Activated T-helper 1 cell treated with anti-CD3 and anti-CD28 coated beads, Interleukin-2, amount 50 U/mL, for 16 hours (primary cell): ENCODE measurements at places on chromosomes 2 and 18.

DNA sequence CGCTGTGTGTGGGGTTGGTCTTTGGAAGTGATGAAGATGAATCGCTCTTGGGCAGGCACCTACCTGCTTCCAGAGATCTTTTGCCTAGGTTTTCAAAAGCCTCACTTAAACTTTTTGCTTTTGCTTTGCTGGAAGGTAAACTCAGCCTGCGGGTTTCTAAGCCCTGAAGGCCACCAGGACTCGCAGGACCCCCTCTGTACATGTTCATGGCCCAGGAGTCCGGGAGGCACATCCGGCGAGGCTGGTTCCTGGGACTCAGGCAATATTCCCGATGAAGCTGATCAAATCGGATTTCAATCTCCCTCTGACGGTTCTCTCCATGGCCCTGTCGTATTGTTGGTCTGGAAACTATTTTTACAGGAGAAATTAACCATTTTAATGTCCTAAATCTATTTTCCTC, 13.2 kb downstream of the HJURP start:
- DNase-seq: no peak

DNA sequence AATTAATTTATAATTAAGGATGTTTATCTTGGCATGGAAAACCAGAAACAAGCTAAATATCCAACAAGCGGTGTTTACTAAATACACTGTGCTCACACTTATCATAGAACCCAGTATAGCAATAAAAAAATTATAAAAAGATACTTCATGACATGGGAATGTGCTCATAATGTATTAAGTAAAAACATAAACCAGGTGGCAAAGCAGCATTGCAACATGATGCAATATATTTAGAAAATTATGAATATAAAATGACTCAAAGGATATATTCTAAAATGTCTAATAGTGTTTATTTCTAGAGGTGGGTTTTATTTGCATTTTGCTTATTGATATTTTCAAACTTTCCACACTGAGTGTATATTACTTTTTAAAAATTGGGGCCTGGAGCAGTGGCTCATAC, 84.4 kb upstream of the ATL2 start:
- no peak for DNase-seq

GRCh38 chr2:102771114-102771513, 9.3 kb downstream of the TMEM182 start:
- no peak for DNase-seq

GRCh38 chr2:229783108-229783721, 68.9 kb upstream of the DNER start:
- no peak for DNase-seq

GRCh38 chr18:23200756-23201155, 65.5 kb downstream of the CABLES1 start:
- DNase-seq: no peak

DNA sequence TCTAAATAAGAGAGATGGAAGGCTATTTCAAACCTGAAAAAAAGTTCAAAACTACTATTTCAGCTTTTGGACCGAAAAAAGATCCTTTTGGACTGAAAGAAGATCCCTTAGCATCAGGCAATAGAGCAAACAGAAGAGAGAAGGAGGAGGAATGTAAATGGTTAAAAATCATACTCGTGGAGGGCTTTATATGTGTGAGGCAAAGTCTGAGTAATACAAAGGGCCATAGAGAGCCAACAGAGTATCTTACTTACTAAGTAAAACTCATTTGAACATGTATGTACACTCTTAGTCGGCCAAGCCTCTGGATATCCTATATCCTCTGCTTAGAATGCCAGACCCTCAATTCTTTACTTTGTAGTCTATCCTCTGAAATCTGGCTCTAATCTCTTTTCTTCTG, 55.7 kb downstream of the ITSN2 start:
- no peak for DNase-seq

DNA sequence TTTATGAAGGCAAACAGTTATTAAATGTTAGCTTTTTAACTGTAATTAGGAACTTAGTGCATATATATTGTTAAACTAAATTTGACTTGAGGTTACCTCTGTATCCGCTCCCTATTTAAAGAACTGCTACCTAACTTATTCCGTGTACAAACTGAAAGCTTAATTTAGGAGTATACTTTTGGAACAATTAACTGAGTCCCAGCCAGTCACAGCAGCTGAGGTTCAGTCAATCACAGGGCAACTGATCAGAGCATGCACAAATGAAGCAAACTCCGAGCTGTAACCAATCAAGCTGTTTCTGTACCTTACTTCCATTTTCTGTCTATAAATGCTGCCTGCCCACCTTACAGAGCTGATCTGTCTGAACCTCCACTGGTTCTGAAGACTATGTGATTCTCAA, 61.2 kb downstream of the RAB3GAP1 start:
- no peak for DNase-seq

- no peak for DNase-seq
These were observed 222.9 kb downstream of the ZBTB7C start for GRCh38 chr18:48186131-48186766.

DNA sequence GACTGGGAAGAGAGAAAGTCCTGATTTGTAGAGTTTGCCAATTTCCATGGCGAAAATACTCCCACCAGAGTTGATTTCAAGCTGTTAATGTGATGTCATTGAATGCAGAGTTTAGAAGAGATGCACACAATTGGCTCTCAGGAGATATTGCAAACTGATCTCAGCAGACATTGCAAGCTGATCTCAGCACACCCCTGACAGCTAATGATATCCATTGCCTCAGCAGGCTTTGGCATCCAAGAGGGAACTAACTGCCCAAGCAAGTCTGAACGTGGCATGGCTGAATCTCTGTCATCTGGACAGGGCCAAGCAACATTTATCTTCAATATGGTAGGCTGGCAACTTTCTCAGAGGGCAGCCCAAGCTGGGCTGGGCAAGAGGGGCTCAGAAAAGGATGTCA, 78.4 kb upstream of the CYP1B1 start:
- DNase-seq: no peak

DNA sequence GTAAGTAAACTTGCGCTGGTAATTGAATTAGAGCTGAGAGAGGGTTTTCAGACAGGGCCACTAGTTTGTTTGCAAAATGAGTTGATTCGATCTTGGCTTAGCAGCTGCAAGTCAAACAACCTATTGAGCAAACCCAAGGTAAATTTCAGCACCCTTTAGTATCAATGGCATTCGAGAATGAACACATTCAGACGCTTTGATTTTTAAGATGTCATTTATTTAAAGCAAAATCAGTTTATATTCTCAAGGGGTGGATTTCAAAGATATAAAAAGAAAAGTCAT, 44.2 kb downstream of the TGIF1 start:
- DNase-seq: no peak

DNA sequence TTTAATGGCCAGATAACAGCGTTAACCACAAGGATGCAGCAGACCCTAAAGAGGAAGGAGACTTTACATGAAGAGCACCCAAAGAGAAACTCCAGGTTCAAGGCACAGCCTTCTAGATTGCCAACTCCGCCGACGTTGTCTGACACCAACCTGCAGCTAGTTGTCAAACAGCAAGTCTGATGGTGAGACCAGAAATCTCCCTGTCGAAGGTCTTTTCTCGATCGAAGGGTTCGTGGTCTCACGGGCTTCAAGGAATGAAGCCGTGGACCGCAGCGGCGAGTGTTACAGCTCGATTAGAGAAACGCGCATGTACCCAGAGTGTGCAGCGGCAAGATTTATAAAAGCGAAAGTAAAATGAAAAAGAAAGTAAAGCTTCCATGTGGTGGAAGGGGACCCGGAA, 656.3 kb downstream of the XIRP2 start:
- DNase-seq: no peak

DNA sequence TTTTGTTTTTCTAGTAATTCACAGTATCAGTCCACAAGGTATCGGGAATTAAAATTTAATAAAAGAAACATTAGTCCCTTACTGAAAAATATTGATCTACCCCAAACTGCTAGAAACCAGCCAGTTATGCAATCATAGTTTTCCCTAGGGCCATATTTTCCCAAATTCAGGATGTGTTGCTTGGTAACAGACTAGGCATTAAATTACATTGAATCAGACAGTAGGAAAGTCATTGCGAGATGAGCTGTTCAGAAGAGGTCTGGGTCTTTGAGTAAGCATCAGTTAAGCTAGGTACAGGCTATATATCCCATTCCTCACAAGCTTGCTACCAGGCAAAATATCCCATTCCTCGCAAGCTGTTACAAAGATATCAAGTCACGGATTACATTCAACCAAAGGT, 123.0 kb upstream of the CCDC150 start:
- DNase-seq: no peak

GRCh38 chr18:27887287-27887686, 289.6 kb downstream of the CDH2 start:
- no peak for DNase-seq

DNA sequence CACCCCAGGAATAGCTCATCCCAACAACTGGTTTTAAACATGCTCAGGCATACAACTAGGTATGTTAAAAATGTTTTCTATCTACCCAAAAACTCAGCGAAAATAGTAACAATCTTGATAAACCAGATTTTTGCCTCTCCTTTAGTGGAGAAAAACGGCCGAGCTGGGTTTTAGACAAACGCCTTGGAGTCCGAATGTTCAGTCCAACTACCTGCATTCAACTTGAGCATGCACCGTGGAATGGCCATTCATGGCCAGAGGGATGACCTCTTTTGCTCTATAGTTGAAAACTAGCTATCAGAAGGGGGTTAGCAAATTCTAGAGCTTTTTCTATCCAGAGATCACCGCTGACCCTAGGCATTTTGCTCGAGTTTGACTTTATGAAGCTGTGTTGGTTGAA, 30.8 kb downstream of the PDIA6 start:
- DNase-seq: no peak

- DNase-seq: no peak
These were observed 10.6 kb downstream of the SPEG start for GRCh38 chr2:219445220-219445640.

DNA sequence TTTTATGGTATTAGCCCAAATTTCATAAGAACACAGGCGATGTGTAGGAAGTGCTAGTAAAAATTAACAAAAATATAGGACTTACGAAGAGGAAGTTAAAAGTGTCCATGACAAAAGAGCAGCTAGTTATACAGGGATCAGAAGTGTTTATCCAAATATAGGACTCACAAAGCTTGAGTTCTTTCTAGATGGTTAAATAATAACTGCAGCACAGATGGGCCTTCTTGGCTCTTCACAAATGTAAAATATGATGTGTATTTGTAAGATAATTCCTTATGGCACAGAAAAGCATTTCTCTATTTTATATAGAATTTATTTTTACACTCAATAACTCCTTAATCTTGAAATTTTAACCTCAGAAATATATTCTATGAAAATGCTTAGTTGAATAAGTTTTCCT, 100.9 kb upstream of the SPHKAP start:
- no peak for DNase-seq
